CD4-positive, alpha-beta T cell (primary cell): ENCODE measurements at places on chromosomes 12 and 14. TPM values are rescaled to one million over a fixed set of nuclear protein-coding genes. Genes with fewer than 3 reads are reported as not detected.

SLC25A21 gene
- total RNA-seq, result not detected

DNA sequence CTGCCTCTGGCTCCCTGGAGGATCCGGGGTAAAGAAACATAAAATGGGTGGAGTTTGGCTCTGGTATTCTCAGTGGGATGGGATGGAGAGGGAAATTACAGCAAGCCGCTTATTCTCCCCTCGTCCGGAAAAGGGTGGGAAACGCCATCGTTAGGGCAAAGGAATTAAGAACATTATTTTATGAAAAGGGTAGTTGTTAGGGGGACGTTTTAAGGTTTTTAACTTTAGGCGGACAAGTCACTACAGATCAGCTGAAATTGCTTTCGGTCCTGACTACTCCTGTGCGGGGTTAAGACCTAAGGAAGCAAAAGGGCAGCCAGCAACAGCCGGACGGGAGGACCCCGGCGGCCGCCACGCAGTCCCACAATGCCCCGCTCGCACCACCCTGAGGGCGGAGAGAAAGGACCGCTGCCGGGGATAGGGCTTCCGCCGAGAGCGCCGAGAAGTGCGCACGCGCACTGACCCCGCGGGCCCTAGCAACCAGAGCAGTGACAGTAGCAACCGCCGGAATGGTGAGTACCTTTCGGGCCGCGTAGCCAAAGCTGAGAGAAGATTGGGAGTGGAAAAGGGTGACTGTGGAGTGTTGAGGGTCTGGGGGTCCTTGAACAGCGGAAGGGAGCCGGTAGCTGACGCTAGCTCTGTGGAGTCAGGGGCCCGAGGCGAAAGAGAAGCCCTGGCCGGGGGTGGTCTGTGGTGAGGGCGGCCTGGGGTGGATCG is at the start of gene DNAL1:
TSS of gene DNAL1 (plus strand) at position 456 of the 717 bp plus-strand sequence. CDS start at position 510, 54 bp downstream.
- H3K36me3 ChIP-seq, result no peaks in the 10 kb centered on the region
- DNase-seq, result peak; percentile 90
- peak within 1 kb of the TSS; percentile 63 for H3K27ac ChIP-seq
- peaks cover 13% of the 10 kb centered on the region for H3K4me1 ChIP-seq
- no peaks in the 10 kb centered on the region for H3K27me3 ChIP-seq

- no peaks in the 10 kb centered on the region for H3K4me1 ChIP-seq
- no peaks in the 10 kb centered on the region for H3K27me3 ChIP-seq
- DNase-seq, result no peak
- H3K27ac ChIP-seq, result no peak overlapping the region
- H3K4me3 ChIP-seq, result no peak overlapping the region
Observed at GRCh38 chr14:25911831-25912230, 686.0 kb downstream of the NOVA1 start.

DNA sequence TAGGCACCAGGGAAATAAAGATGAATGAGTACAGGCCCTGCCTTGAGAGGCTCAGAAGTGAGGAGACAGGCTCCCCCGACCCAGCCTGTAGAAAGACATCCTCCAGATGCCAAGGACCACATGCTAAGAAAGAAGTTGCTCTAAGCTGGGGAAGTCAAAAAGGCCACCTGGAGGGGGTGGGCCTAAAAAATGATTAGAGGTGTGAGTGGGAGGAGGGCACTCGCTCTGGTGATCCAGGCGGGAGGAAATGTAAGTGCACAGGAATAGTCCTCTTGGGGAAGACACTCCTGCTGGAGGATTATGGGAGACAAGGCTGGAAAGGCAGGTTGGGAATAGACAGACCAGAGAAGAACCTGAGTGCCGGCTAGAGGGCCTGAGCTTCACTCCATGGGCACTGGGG is 32.2 kb downstream of the SMUG1 start:
- no peak for DNase-seq
- H3K4me1 ChIP-seq, result no peaks in the 10 kb centered on the region
- no peak overlapping the region for H3K4me3 ChIP-seq
- no peak overlapping the region for H3K27ac ChIP-seq
- peaks cover 2% of the 10 kb centered on the region for H3K27me3 ChIP-seq
- no peaks in the 10 kb centered on the region for H3K36me3 ChIP-seq

DNA sequence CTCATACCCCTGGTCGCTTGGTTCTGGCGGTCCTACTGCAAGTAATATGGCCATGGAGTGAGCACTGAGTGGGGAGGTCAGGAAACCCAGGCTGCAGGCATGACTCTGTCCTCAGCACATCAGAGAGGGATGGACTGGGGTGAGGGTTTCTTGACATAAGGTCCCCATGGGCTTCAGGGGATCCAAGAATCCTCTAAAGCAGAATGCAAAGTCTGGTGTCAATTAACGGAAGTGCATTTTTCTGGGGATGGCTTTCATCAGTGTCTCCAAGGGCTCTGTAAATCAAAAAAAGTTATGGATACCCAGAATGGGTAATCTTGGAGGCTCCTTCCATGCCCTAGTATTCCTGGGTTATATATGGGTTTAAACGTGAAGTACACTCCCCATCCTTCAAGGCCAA is 3.7 kb downstream of the FIGNL2 start:
- H3K4me3 ChIP-seq, result no peak overlapping the region
- H3K27ac ChIP-seq, result no peak overlapping the region
- H3K27me3 ChIP-seq, result peaks cover 51% of the 10 kb centered on the region
- no peaks in the 10 kb centered on the region for H3K36me3 ChIP-seq

GRCh38 chr12:24615967-24616411 is 332.9 kb downstream of the BCAT1 start:
- no peaks in the 10 kb centered on the region for H3K36me3 ChIP-seq
- H3K4me1 ChIP-seq, result no peaks in the 10 kb centered on the region
- DNase-seq, result no peak
- no peaks in the 10 kb centered on the region for H3K27me3 ChIP-seq
- no peak overlapping the region for H3K27ac ChIP-seq

GRCh38 chr12:31631023-31631724 is 28.3 kb upstream of the ETFBKMT start:
- H3K4me1 ChIP-seq, result no peaks in the 10 kb centered on the region
- H3K4me3 ChIP-seq, result no peak overlapping the region
- H3K27me3 ChIP-seq, result no peaks in the 10 kb centered on the region
- H3K36me3 ChIP-seq, result no peaks in the 10 kb centered on the region
- no peak overlapping the region for H3K27ac ChIP-seq
- no peak for DNase-seq
